ENCODE measurements at places on chromosomes 4 and X.

DNA sequence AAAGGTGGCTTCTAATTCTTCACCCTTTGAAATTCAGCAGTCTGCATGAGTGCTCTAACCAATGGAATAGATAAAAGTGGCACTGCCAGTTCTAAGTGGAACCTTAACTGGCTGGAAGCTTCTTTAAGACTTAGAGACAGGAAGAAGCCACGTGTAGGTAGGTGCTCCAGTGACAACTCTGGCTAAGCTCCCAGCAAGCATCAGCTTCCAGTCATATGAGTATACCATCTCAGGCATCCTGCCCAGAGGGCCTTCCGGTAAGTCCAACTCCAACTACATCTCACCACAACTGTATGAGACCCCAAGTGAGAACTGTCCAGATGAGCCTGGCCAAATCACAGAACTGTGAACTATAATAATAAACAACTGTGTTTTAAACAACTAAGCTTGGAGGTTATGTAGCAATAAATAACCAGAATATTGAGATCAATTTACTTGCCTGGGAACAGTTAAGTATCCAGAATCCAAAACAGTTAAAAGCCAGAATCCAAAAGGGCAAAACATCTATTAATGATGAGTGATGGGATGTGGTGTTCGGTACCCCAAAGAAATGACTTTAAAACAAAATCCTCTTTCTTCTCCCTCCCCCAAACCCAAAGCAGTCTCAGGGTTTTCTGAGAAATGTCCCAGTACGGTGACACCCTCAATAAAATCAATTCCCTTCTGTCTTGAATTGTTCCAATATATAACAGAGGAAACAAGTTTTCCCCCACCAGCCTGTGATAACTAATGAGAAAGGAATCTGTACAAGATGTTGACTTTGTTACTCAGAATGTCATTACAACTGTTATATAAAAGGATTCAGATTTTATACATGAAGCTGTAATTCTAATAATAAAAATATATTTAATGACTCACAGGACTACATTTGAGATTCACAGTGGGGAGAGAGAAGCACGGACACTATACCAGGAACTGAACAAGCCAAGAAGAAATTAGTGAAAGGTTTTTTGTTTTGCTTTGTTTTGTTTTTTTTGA lies 4.2 kb downstream of the TSPAN5 start:
- no peak for DNase-seq

DNA sequence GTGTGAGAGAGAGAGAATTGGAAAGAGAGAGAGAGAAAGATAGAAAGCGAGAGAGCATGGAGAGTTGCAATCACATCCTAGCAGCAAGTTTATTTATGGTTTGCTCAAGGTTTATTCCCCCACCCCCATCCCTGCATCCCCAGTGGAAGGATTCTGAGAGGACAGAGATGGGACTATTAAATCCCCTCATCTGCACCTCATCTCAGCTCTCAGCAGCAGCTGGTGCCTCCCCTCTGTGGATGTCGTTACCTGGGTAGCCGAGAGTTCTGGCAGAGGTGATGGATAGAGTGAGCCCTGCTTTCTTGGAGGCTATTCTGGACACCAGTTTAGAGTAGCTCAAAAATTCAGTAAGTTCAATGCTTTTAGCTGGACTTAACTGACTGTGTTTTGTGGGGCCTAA lies 132.0 kb upstream of the RAI2 start:
- no peak for DNase-seq

GRCh38 chr4:184544788-184545409 lies 70.5 kb upstream of the IRF2 start:
- DNase-seq = no peak

DNA sequence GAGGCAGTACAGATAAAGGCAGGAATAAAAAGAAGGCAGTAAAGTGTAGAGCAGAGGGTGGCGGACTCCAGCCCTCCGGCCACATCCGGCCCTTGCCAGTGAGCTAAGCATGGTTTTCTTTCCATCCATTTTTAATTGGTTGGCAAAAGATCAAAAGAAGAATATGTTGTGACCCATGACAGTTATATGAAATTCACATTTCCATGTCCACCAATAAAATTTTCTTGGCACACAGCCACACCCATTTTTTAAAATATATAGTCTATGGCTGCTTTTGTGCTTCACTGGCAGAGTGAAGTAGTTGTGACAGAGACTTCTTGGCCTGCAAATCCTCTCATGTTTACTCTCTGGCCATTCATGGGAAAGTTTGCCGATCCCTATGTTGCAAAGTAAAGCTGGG lies 29.8 kb downstream of the SLC9A6 start:
- no peak for DNase-seq

DNA sequence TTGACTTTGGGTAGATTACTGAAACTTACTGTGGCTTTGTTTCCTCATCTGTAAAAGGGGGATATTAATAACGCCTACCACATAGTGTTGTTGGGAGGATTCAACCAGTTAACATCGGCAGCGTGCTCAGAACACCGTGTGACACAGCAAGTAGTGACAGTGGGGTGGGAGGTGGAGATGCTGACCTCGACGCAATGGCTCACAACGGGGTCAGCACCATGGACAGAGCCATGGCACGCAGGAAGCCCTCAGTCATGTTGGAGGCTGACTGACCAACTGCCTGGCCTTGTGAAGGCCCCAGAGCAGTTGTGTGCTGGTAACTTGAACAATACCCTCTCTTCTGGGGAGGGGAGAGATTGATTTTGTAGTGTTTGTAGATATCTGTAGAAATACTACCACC lies 93.2 kb downstream of the WFS1 start:
- peak; percentile 6 for DNase-seq

GRCh38 chrX:149527705-149528104 lies 13.1 kb upstream of the EOLA1 start:
- DNase-seq = peak; percentile 77

Data from CD4-positive, alpha-beta T cell treated with Interleukin-4 for 1 hour (primary cell).